ENCODE measurements at places on chromosomes 12 and 14.

GRCh38 chr12:45726603-45727300 is 2.8 kb upstream of the ARID2 start:
- DNase-seq = peak; percentile 69

DNA sequence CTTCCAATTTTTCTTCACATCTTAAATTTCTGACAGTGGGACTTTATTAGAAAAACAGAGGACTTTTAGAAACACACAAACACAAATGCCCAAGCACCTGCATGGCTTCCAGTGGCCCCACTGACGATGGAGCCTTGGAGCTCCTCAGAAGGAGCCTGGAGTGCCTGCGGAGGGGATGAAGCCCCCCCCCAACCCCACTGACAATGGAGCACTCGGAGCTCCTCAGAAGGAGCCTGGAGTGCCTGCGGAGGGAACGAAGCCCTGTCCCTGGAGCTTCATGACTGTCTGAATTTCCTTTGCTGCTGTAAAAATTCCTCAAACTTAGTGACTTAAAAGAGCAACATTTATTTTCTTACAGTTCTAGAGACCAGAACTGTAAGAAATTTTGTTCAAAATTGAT is 80.1 kb upstream of the VRK1 start:
- DNase-seq = no peak

DNA sequence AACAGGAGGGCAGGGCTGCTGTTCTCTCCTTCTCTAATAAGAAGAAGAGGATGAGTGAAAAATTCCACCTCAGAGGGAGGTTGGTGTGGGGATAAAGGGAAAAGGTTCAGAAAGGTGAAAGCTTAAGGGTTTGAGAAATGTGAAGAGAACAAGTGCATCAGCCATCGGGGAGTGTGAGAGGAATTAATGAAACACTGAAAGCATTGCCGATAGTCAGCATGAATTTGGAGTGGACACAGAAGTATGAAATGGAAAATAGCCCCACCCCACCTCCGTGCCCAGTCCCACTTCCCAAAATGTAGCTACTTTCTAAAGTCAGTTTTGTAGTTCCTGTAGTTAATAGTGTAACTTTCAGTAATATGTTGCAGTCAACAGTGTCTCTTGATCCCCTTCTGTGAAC is 33.4 kb downstream of the DIP2B start:
- no peak for DNase-seq

- DNase-seq = no peak
Observed at GRCh38 chr12:85466890-85467289, 186.9 kb downstream of the ALX1 start.

- DNase-seq = no peak
Observed at GRCh38 chr14:55316564-55316963, 45.3 kb downstream of the FBXO34 start.

DNA sequence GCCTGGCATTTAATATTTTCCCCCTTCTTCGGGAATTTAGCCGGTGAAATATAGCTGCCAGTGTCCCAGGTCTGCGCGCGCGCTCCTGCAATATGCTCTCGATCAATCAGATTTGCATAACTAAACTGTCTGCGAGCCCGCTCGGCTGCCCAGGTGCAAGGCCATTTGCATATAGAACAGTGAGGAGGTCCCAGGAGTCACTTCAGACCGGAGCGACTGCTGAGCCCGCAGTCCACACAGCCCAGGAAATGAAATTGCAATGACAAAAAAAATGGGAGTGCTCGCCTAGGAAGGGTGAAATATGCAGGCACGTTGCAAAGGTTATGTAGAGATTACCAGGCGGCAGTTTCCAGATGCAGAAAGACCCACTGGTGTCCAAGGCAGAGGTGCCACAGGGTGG is 228.5 kb downstream of the VRK1 start:
- DNase-seq = no peak

DNA sequence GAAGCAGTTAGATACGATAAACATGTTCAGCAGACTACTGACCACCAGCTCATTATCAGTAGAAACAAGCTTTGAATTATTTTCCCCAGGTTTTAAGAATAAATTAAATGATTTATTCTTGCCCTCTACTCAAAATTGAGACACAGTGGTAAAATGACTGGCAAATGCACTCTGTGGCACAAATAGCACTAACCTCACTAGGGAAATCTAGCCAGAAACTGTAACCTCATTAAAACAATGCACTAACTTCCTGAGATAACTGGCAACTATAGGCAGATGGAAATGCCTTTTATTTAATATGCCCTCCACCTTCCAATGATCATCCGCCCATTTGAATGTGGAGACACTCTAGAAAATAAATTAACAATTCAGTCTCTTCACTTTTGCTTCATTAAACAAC is 33.2 kb downstream of the CPNE8 start:
- DNase-seq = no peak

Measured in GM03348 (cell line).